Right lung (tissue), 10 donors: ENCODE measurements at places on chromosomes 16 and 17.

GRCh38 chr17:60006160-60006559 lies 41.6 kb upstream of the RNFT1 start:
- DNase-seq = no peak

GRCh38 chr17:12958786-12959185 lies 59.0 kb downstream of the ELAC2 start:
- no peak for DNase-seq

DNA sequence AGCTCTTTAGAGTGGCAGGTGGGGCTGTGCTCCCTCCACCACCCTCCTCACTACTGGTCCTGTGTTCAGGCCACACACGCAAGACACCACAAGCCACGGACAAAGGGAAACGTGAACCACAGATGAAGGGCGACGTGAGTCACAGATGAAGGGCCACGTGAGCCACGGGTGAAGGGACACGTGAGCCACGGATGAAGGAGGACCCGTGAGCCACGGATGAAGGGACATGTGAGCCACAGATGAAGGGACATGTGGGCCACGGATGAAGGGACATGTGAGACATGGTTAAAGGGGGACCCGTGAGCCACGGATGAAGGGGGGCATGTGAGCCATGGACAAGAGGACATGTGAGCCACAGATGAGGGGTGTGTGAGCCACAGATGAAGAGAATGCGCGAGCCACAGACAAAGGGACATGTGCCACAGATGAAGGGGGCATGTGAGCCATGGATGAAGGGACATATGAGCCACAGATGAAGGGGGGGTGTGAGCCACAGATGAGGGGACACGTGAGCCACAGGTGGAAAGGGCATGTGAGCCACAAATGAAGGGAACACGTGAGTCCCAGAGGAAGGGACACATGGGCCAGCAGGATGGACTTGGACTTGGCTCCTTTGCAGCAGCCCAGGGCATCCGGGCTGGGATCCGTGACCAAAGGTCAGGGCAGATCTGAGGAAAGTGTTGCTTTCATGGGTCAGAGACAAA lies 15.6 kb downstream of the ZNF469 start:
- DNase-seq = no peak

GRCh38 chr16:3187798-3188674 lies at the start of gene OR1F1:
Gene OR1F1, plus strand, starts transcription at chr16:3188204.
- DNase-seq = no peak

DNA sequence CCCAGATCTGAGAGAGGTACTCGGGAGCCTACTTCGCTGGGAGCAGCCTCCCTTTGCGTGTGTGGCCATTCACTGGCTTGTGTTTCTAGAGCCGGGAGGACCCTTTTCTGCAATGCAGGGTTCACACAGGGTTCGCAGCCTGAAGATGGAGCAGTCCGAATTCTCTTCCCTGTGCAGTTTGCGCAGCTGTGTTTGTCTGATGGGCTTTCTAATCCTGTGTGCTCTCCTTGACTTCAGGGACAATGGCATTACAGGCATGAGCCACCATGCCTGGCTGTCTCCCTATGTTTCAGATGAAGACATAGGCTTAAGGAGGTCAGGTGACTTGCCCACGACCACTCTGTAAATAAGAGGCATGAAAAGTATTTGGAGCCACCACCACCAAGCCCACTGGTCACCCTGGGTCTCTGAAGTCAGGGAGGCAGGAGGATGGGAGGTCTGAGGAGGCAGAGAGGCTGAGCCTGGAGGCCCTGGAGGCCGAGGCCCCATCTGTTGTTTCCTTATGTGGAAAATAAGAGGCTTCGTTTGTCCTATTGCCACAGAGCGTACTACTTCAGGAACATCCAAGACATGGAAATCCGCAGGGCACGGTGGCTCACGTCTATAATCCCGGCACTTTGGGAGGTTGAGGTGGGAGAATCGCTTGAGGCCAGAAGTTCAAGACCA lies 5.0 kb upstream of the STH start:
- no peak for DNase-seq

GRCh38 chr16:4142268-4142667 lies 26.0 kb upstream of the ADCY9 start:
- no peak for DNase-seq
